ENCODE measurements at places on chromosomes 4 and X.
A peak's percentile ranks its signal among the peaks of the same experiment; 100 is the strongest.

- DNase-seq = no peak
Measured at GRCh38 chrX:112901869-112902725, 61.5 kb upstream of the AMOT start.

GRCh38 chr4:74410272-74410671 is 34.7 kb upstream of the AREG start:
- DNase-seq = peak; percentile 42

- DNase-seq = no peak
Measured at GRCh38 chrX:149837639-149838038, 43.3 kb upstream of the MAGEA8 start.

- DNase-seq = no peak
Measured at GRCh38 chr4:27233531-27233930, 372.9 kb downstream of the STIM2 start.

DNA sequence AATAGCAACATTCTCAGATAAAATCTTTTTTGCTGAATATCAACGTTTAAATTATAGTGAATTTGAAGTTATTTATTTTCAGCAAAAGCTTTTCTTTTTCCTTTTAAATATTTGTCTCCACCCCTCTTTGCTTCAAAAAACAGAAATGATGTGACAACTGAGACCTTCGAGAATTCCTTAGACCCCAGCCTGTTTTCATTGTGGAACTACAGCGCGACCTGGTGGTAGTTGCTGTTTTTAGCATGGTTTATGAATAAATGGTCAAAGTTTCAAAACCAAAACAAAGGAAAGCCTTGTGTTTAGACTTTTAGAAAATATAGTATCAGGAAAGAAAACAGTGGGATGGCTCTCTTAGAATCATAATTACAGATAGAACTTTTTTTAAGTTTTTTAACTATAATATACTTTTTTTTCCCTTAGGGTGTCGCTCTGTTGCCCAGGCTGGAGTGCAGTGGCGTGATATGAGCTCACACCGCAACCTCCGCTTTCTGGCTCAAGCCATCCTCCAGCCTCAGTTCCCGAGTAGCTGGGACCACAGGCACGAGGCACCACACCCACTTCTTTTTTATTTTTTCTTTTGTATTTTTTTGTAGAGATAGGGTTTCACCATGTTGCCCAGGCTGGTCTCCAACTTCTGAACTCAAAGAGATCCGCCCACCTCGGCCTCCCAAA is 26.8 kb upstream of the TMEM184C start:
- DNase-seq = peak; percentile 85

- DNase-seq = peak; percentile 6
Measured at GRCh38 chrX:43573441-43574015, 82.6 kb upstream of the MAOA start.

DNA sequence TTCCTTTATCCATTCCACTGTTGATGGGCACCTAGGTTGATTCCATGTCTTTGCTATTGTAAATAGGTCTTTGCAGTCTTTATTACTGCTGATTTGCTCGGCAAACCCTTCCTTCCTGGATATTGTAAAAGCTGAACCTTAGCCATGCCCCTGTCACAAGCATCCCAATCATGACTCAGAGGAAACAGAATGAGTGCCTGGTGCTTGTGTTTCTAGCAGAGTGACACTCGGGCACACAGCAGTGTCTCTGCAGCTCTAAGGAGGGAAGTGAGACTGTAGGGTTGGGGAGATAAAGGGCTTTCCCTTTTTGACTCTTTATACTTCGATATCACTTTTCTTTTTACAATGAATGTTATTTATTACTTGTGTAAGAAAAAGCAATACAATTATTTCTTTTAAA is 83.3 kb downstream of the AKAP4 start:
- no peak for DNase-seq

GRCh38 chrX:105738162-105738561 is 84.2 kb upstream of the NRK start:
- no peak for DNase-seq

DNA sequence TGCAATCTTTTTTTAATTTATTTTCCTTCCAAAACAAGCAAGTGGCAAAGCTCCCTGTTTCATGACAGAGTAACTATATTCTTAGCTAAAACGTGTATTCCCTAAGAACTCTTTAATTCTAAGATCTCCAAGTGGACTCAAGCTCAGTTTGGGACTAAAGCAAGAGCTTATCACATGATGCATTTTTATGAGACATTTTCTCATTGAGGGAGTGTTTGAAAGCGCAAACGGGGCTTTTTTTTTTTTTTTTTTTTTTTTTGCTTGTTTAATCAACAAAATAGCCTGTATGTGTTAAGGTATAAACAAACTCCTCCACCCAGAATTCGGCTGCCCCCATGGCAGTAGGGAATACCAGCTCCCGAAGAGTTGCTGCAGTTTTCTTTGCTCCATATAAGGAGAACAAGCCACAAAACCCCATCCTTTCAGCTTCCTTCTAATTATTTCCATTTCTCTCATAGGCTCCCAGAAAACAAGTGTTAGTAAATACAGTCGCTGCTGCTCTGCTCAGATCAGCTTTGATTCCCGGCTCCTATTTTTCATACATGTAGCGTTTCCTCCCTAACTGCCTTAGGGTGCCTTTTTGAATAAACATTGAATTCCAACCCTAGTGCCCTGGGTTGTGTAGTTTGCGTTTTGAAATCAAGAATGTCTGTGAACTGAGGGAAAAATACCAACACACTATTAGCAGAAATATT is 669 bp upstream of the PPARGC1A start:
- peak; percentile 5 for DNase-seq

- no peak for DNase-seq
Measured at GRCh38 chr4:183436417-183436816, 8.0 kb upstream of the CDKN2AIP start.

Data from astrocyte of the spinal cord (primary cell).